ENCODE measurements at places on chromosomes 6 and 20.

GRCh38 chr6:44021589-44022295, 105.5 kb downstream of the MRPL14 start:
- no peaks in the 10 kb centered on the region for H3K27me3 ChIP-seq
- no peak overlapping the region for H3K27ac ChIP-seq
- no peak for DNase-seq
- H3K4me3 ChIP-seq = no peak overlapping the region
- peaks cover 10% of the 10 kb centered on the region for H3K4me1 ChIP-seq

DNA sequence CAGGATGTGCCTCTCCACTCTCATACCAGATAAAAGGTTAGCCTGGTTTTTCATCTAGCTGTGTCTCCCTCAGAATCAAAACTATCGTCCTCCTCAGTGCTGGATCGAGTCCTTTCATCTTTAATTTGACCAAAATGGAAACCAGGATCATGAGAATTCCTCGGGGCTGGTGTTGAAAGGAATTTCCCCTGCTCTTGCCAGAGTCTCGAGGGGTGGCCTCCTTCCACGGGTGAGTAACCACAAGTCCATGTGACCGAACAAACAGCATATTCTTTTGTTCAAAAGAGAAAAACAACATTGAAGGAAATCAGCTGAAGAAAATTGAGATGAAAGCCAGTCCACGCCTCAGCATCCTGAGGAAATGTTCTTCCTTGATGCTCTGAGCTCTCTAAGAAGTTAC, 165.9 kb upstream of the CDYL start:
- peak; percentile 90 for DNase-seq
- H3K27me3 ChIP-seq = no peaks in the 10 kb centered on the region
- H3K27ac ChIP-seq = no peak overlapping the region
- no peak overlapping the region for H3K4me3 ChIP-seq

DNA sequence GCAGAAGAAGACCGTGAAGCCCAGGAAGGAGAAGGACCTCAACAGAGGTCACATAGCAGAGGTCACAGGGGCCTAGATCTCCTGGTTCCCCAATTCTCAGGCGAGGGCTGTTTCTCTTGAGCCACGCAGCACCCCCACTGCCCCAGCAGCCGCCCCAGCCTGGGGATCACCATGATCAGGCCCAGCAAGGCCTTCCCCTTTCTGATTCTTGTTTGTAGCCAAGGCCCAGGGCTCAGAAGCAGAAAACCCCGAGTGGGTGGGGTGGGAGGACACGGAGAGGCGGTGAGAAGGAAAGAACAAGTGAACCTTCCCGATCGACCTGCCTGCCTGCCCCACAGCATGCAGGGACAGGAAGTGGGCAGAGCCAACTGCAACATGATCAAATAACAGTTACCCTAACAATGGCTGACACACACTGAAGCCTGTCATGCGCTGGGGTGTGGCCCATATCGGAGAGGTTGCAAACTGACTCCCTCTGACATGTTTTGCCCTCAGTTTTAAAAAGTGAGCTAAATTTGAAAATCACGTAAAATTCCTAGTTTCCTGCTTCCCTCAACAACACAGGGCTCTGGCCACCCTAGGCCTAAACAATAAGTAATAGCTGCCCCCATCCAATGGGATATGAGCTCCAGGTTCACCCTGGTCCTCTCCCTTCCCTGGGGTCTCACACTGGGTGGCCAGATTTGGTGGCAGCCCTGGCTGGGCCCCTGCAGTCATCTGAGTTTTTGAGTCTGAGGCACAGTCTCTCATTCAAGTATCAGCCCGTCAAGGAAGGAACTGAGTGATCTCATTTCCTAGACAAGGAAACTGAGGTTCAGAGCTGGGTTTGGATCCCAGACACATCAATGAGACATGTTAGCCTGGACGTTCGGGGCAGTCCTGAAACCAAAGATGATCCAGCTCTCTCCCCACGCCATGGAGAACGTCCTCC, 6.5 kb downstream of the PEDS1 start:
- no peak overlapping the region for H3K4me3 ChIP-seq
- peaks cover 21% of the 10 kb centered on the region for H3K4me1 ChIP-seq
- peak; percentile 34 for DNase-seq
- H3K27ac ChIP-seq = peak overlapping the region; percentile 38

- H3K4me3 ChIP-seq = no peak overlapping the region
- no peak overlapping the region for H3K27ac ChIP-seq
- peak; percentile 74 for DNase-seq
- H3K4me1 ChIP-seq = no peaks in the 10 kb centered on the region
- H3K36me3 ChIP-seq = no peaks in the 10 kb centered on the region
Measured at GRCh38 chr6:122033564-122034181, 365.8 kb upstream of the HSF2 start.

DNA sequence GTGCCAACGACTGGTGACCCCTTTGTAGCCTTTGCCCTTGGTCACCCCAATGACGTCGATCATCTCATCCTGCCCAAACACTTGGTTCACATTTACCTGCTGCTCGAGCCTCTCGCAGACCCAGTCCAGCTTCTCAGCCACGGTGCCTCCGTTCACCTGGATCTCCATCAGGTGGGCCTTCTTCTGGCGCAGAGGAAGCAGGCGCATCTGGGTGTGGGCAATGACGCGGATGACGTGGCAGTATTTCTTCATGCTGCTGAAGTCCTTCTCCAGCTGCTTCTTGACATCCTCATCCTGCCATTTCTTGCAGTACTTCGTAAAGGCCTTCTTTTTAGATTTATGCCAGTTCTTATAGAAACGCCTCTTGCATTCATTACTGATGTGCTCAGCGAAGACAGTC, 46.9 kb upstream of the SEC63 start:
- H3K4me3 ChIP-seq = no peak overlapping the region
- peaks cover 3% of the 10 kb centered on the region for H3K27me3 ChIP-seq
- H3K27ac ChIP-seq = no peak overlapping the region

GRCh38 chr6:4637691-4638433, 138.3 kb upstream of the CDYL start:
- peak; percentile 69 for DNase-seq
- H3K4me1 ChIP-seq = no peaks in the 10 kb centered on the region
- H3K36me3 ChIP-seq = no peaks in the 10 kb centered on the region
- no peak overlapping the region for H3K4me3 ChIP-seq
- H3K27me3 ChIP-seq = no peaks in the 10 kb centered on the region

- H3K4me1 ChIP-seq = no peaks in the 10 kb centered on the region
- H3K36me3 ChIP-seq = no peaks in the 10 kb centered on the region
- H3K27ac ChIP-seq = no peak overlapping the region
- no peaks in the 10 kb centered on the region for H3K27me3 ChIP-seq
Measured at GRCh38 chr6:106903299-106903698, 71.2 kb downstream of the CD24 start.

GRCh38 chr6:127464881-127465459, 5.8 kb upstream of the KIAA0408 start:
- H3K36me3 ChIP-seq = no peaks in the 10 kb centered on the region
- DNase-seq = peak; percentile 68
- no peaks in the 10 kb centered on the region for H3K27me3 ChIP-seq
- no peak overlapping the region for H3K27ac ChIP-seq
- H3K4me3 ChIP-seq = no peak overlapping the region

DNA sequence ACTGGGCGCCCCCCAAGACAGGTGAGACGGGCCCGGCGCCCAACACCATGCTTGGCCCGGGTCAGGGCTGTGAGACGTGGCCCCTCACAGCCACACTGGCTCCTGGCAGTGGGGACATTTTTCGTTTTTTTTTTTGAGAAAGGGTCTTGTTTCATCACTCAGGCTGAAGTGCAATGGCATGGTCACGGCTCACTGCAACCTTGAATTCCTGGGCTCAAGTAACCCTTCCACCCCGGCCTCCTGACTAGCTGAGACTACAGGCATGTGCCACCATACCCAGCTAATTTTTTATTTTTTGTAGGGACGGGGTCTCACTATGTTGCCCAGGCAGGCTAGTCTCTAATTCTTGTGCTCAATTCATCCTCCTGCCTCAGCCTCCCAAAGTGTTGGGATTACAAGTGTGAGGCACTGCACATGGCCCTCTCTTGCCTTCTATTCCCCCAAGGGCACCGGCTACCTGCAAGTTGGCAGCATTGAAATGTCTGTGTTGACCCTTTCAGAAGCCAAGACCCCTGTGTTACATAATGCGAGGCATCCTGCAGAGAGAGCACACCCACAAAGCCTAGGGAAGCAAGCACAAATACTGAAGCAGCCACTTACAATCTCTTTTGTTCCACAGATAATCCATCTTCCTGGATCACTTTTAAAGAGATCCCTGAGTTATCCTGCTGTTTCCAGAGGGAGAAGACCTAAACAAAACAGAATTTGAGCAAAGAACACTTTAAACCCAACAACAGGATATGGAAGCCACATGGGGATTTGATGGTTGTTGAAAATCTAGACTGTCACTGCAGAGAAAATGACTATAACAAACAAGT, 57.5 kb upstream of the SLC4A11 start:
- H3K4me3 ChIP-seq = no peak overlapping the region
- DNase-seq = no peak
- H3K4me1 ChIP-seq = no peaks in the 10 kb centered on the region
- H3K27ac ChIP-seq = no peak overlapping the region
- H3K27me3 ChIP-seq = no peaks in the 10 kb centered on the region
- H3K36me3 ChIP-seq = peaks cover 13% of the 10 kb centered on the region

DNA sequence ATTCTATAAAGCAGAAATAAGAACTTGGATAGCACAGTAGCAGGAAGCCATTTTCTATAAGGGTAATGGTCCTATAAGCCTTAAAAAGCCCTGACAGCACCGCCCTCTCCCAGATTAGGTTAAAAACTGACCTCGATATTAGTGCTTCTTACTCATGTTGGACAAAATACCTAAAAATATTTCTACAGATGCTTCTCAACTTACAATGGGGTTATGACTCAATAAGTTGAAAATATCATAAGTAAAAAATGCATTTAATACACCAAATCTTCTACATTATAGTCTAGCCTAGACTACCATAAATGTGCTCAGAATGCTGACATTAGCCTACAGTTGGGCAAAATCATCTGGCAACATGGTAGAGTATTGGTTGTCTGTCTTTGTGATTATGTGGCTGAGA, 70.3 kb downstream of the SESN1 start:
- H3K27me3 ChIP-seq = no peaks in the 10 kb centered on the region
- H3K4me1 ChIP-seq = no peaks in the 10 kb centered on the region
- H3K36me3 ChIP-seq = no peaks in the 10 kb centered on the region
- H3K4me3 ChIP-seq = no peak overlapping the region
- DNase-seq = peak; percentile 31

- H3K27ac ChIP-seq = no peak within 1 kb of the TSS
- H3K27me3 ChIP-seq = no peaks in the 10 kb centered on the region
- H3K36me3 ChIP-seq = no peaks in the 10 kb centered on the region
- peaks cover 4% of the 10 kb centered on the region for H3K4me1 ChIP-seq
- peak; percentile 74 for DNase-seq
Measured at GRCh38 chr20:32761831-32762753, at the start of gene DNMT3B. Gene DNMT3B, plus strand, starts transcription at chr20:32762385. Its CDS starts 17,939 bp downstream, at chr20:32780324.

- no peak for DNase-seq
- no peaks in the 10 kb centered on the region for H3K27me3 ChIP-seq
Measured at GRCh38 chr20:51354769-51355319, 187.7 kb downstream of the NFATC2 start.

DNA sequence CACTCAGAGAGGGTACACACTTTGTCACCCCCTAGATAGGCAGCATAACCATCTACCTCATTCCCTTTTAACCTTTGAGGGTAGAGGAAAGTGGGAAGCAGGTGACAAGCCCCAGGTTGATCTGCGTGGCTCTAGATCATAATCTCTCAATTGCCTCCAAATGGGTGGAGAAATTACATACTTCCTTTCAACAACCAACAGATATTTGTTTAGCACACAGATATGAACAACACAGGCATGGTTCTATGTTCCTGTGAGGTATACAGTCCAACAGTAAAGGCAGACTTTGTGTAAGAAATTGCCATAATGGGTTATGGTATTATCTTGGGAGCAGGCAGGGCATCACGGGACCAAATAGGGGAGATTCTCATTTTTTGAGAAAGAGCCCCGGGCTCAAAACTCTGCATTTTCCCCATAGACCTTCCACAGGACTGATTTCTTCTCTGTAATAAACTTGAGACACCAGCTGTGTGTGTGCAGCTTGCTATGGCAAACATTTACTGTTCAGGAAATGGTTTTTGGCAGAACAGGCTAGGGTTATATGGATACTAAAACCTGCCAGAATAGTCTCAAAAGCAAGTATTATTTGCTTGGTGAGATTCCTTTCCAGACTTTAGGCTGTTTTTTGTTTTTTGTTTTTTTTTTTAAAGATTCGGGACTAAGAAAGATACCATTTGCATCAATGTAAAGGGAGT, 126.2 kb downstream of the CD164 start:
- H3K27me3 ChIP-seq = no peaks in the 10 kb centered on the region
- H3K27ac ChIP-seq = no peak overlapping the region
- DNase-seq = no peak
- no peaks in the 10 kb centered on the region for H3K36me3 ChIP-seq
- H3K4me1 ChIP-seq = peaks cover 2% of the 10 kb centered on the region

DNA sequence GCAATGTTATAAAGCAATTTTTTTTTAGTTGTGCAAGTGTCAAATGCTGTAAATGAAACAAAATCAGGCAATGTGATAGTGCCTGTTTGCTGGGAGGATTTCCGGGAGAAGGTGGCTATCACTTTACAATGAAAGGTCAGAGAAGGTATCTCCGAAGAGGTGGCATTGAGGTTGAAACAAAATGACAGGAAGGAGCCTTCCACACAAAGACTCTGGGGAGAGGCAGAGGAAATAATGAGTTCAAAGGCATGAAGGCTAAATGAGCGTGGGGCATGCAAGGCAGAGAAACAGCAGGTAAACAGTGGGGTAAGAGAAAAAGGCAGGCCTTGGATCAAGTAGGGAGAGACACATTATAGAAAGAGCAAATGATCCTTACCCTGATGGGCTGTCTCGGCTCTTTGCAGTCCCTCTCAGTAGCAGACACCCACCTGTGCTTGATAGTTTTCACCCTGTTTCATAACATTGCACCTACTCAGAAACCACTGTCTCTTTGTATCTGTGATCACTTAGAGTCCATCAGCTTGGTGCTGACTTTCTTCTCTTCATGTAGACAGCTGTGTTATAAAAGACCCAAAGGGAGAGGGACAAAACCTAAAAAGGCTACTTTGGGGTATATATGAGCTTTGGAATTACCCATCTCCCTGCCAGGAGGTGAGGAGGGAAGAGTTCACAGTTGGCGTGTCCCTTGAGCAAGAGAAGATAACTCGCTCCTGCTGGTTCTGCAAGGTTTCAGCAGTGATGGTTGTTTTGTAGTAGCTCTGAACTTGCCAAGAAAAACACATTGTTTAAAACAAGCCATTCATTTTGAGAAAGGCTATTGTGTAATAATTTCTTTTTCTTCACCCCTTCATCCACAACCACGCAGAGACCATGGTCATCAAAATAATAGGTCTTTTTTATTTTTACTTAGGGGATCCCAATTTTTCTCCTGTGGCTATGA, 22.3 kb downstream of the NRN1 start:
- H3K36me3 ChIP-seq = no peaks in the 10 kb centered on the region
- DNase-seq = no peak
- H3K27me3 ChIP-seq = no peaks in the 10 kb centered on the region
- no peaks in the 10 kb centered on the region for H3K4me1 ChIP-seq
- no peak overlapping the region for H3K4me3 ChIP-seq

GRCh38 chr20:20872428-20872827, 160.0 kb upstream of the RALGAPA2 start:
- no peaks in the 10 kb centered on the region for H3K4me1 ChIP-seq
- no peak overlapping the region for H3K4me3 ChIP-seq
- no peak overlapping the region for H3K27ac ChIP-seq
